ENCODE measurements at places on chromosomes 5 and 9.

DNA sequence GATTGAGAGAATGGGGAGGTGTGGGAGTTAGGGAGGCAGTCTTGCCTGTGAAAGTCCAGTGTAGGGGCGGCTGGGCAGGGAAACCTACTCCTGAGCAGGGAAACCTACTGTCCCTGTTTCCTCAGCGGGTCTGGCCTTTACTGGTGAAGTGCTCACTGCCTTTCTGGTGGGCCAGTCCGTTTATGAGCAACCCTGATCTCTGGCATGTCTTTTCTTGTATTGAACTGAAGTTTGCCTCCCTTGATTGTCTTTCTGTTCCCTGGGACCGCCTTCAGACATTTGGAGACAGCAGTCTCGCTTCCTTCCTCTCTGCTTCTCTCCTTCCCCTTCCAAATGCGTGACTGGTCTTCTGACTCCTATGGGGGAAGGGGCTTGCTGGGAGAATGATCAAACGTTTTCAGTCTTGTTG is 2.9 kb downstream of the SNX18 start:
- no peak for DNase-seq

- DNase-seq: no peak
Measured at GRCh38 chr9:86674487-86674886, 272.8 kb downstream of the GAS1 start.

- no peak for DNase-seq
Measured at GRCh38 chr9:33102551-33103210, 26.2 kb upstream of the SMU1 start.

DNA sequence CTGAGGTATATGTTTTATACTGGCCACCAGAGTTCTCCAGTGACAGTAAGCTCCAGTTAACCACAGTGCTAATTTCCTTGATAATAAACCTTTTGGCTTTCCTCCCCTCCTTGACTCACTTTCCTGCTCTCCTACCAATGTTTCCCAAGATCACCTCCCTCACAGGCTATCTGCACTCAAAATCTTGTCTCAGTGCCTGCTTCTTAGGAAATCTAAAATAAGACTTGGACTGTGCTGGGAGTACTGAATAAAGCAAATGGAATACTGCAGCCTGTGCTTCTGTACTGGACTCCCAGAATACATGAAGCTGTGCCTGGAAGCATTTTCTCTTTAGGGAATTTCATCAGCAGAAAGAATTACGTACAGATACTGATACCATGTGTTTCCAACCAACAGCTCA is 1.7 kb upstream of the DCP2 start:
- no peak for DNase-seq

DNA sequence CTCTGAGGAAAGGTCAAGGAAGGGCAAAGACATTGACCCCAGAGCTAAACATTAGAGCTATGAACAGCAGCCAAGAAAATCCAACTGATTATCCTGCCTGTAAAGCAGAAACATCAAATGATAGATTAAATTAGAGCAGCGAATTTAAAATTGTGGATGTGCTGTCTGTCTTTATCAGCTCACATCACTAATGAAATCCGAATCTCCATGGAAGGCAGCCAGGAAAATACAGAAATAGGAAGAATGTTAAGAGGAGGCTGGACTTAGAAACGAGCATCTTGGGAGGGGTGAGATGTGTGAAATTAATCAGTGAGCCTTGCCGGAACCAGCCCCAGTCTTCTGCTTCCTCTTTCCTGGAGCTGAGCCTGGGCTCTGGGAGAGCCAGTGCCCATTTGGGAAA is 191.0 kb downstream of the PJA2 start:
- no peak for DNase-seq

DNA sequence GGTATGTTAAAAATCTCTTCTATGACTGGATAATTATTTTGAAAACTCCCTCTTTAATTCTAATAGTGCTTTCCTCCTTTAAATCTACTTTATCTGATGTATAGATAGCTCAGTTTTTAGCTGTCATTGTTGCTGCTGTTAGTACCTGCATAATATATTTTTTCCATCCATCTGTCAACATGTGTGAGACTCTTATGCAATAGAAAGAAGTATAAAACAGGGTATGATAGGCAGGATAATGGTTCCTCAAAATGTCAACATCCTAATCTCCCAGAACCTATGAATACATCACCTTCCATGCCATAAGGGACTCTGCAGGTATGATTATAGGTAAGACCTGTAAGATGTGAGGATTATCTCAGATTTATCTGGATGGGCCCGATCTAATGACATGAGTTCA is 136.9 kb upstream of the LHFPL2 start:
- no peak for DNase-seq

GRCh38 chr9:73183917-73184861 is 32.5 kb downstream of the ANXA1 start:
- peak; percentile 0 for DNase-seq

DNA sequence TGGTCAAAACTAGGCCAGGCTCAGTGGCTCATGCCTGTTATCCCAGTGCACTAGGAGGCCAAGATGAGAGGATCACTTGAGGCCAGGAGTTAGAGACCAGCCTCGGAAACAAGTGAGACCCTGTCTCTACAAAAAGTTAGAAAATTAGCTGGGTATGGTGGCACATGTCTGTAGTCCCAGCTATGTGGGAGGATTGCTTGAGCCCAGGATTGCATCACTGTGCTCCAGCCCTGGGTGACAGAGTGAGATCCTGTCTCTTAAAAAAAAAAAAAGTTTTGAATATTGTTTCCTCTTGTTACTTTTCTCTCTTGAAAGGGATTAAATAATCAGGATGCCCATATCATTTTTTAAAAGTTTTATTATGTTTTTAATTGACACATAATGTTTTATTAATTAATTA is 7.6 kb downstream of the ARHGEF37 start:
- no peak for DNase-seq

- no peak for DNase-seq
Measured at GRCh38 chr9:6153425-6153824, 62.2 kb upstream of the IL33 start.

DNA sequence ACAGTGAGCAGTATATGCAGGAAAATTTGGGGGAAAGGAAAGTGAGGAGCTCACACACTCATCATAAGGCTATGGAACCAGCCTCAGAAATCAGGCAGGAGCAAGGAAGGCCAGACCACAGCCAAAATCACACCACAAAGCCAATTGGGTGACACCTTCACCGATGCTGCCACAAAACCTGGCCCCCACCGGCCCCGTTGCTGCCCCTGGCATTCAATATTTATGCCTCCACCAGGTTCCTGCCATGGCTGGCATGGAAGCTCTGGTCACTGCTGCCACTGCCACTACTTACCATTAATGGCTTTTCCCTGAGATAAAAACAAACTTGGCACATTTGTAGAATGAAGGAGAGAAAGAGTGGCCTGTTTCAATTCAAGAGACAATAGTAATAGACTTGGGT is 28.7 kb upstream of the RARS1 start:
- DNase-seq: no peak
